Brain (organoid and tissue), 16 donors: ENCODE measurements at places on chromosomes 5 and 9.

- DNase-seq: no peak
These were observed 61.3 kb downstream of the GLIS3 start for GRCh38 chr9:4238522-4238921.

GRCh38 chr5:54917323-54917722, 68.1 kb downstream of the ESM1 start:
- no peak for DNase-seq

GRCh38 chr9:122151267-122151828, 8.2 kb downstream of the NDUFA8 start:
- no peak for DNase-seq

DNA sequence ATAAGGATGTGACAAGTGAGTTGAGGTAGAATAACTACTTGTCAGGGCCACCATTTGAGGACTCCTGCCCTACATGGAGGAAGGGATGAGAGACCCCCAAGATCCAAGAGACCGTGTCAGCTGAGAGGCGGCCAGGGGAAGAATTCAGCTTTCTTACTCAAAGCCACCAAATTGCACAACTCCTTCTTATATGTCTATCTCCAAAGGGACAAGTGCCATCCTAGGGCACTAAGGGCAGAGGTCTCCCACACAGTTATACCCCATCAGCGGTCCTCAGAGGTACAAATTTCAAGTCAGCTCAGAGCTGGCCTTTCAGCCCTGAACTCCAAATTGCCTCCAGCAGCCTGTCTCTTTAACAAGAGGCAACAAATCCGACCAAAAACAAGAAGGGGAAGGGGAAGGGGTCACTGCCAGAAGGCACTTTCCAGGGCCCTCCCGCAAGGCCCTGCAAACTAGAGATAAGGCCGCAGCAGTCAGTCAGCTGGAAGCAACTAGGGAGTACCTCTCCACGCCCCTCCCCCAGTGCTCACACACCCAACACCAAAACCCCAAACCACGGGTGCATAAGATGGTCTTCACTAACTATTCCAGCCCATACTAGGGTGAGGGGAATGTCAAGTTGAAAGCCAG, 6.1 kb upstream of the STOML2 start:
- no peak for DNase-seq

GRCh38 chr5:35855187-35855586, 1.5 kb upstream of the IL7R start:
- no peak for DNase-seq

DNA sequence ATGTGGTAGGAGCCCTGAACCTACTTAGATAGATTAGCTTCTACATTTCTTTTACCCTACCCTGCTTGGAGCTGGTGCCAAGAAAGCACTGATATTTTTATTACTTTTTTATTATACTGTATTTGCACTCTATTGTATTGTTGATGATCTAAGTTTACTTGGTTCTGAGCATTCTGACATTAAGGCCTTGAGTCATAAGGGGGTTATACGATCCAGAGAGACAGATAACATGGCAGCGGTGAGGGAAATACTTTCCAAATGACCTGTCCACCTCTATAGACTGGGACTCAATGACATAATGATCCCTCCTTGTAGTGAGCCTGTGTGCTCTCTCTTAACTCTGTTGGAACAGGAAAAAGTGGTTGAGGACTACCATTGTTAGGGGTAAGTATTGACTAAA, 176.3 kb downstream of the MAN2A1 start:
- DNase-seq: no peak

GRCh38 chr9:120336753-120337090, 243.2 kb downstream of the CDK5RAP2 start:
- no peak for DNase-seq

DNA sequence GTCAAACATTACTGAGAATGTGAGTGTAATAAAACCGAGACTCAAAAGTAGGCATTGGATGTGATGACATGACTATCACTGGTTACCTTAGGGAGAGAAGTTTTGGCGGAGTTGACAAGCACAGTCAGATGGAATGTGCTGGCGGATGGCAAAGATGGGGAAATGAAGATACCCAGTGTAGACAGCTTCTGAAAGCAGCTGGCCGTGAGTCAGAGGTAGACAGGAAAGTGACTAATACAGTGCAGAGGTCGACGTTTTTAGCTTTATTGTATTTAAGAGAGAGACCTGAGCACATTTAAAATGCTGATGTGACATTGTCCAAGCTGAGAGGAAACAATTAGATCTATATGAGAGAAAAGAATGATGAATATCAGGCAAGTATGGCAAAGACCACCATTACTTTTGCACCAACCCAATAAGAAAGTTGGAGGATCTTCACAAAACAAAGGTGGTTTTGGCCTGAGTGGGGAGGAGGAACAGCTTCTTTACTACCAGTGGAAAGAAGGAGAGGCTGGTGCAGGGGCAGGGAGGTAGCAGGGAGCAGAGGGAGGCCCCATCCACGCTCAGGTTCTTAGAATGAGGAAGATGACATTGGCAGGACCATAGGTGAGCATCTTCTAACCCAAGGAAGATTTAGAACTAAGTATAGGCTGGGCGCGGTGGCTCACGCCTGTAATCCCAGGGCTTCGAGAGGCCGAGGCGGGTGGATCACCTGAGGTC, 36.7 kb upstream of the KCNIP1 start:
- no peak for DNase-seq

- peak; percentile 88 for DNase-seq
These were observed 61.8 kb downstream of the SPATA31C2 start for GRCh38 chr9:88076286-88077070.

DNA sequence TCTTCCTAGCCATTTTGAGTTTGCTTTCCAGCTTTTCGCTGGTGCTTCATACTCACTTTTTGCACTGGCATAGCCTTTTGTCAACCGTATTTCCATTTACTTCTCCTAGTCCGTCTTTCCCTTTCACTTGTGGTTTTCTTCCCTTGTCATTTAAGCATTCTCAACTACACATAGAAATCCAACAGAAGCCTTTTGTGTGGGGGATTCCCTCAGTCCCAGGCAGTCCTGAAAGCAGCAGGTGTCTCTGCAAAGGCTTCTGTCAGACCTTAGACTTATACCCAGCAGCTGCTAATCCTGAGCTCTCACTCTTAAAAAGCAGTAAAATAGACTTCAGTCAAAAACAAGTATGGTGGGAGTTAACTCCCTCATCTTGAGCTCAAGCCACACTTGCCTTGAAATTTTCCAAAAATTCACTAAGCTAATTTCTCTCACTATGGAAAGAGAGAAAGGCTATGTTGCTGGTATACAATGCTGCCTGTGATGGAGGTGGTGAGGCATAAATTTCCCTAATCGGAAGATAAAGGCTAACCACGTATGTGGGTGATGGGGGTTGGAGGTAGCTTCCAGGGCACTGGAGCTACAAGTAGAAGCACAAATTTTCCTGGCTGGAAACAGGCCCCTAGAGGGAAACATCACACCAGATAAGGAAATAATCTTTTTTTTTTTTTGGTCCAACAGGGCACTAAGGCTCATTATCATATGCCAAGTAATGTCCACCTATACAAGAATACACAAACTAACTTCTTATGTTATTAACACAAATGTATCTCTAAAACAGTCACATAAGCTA, 34.8 kb upstream of the IFNK start:
- peak; percentile 35 for DNase-seq

- DNase-seq: no peak
These were observed 68.6 kb downstream of the SH3PXD2B start for GRCh38 chr5:172385707-172386106.

- DNase-seq: no peak
These were observed 92.0 kb downstream of the BASP1 start for GRCh38 chr5:17309462-17309861.

DNA sequence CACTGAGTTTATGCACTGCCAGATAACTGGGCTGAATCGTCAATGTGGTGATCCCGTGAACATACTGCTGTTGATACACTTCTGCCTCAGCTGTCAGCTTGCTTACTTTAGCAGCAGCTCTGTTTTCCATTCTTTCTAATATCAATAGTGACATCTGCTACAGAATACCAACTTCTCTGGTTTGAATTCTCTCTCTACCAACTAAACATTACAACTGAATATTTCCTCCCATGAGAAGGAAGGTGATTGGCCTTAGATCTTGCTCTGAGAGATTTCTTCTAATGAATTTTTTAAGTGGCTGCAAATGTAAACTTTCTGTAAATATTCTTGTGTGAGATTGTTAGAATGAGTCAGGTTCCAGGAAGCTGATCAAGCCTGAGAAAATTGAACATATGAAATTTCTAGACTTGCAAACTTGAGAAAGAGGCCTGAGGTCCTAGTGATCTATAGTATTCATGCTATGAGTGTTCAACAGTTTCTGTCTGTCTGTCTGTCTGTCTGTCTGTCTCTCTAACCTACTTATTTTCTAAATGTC, 205.5 kb upstream of the CDKN2B start:
- DNase-seq: no peak

GRCh38 chr5:125390326-125390725, 643.9 kb upstream of the ZNF608 start:
- no peak for DNase-seq

DNA sequence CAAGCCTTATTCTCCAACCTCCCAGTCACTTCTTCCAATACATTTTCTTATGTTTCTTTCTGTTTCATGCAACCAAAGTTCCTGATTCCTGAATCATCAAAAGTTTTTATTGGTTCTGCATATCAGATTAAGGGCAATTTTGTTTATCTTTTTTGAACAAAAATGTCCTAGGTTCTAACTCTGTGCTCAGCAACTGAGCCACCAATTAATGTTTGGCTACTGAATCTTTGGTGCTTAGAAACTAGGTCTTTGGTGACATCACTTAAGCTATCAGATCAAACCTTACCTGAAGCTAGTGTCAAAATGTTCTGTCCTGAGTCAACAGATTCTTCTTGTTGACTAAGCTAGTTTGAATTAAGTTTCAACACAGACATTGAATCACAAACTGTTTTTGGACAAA, 56.1 kb downstream of the FGF18 start:
- no peak for DNase-seq

- peak; percentile 37 for DNase-seq
These were observed 34.5 kb upstream of the GLIS3 start for GRCh38 chr9:4334410-4334813.

GRCh38 chr5:171975877-171976667, 30.4 kb downstream of the FBXW11 start:
- DNase-seq: peak; percentile 37

DNA sequence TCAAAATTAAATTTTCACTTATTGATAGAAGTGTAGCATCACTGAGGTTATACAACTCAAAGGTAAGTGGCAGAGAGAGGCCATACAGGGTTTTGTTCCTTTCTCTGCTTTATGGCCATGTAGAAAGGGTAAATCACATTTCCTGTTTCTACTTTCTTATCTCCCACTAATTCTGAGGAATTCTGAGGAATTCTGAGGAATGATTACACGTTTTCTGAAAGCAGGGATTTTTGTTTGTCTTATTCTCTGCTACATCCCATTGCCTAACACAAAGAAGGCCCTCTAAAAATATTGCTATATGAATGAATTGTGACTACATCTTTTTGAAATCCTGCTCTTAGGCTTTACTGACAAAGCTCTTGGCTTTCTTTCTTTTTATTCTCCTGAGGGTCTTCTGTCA, 516.9 kb upstream of the ZNF608 start:
- no peak for DNase-seq

GRCh38 chr5:56501781-56502557, 268.8 kb upstream of the ANKRD55 start:
- DNase-seq: no peak

DNA sequence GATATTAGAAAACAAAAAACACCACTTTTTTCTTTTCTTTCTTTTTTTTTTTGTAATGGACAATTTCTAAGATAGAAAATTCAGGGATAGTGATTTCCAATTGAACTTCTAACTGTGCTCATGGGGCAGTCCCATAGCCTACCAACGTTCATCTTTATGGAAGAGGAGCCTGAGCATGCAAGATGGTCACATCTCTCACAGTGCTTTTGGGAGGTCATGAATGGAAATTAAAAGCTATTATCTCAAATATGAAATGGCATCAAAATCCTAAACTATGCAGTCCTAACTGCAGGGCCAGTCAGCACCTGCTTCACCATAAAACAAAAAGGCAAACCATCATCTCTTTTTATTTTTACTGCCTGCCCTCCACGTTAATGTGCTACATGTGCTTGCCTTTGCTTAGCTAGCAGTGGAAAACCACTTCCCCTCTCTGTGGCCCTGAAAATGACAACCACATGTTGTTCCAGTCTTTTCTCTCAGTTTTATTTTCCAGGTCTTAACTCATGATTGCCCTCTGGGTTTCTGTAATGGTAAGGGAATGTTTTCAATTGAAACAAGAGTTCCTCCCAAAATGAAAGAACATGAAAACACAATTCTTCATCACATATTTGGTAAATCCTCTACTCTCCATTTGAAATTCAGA, 16.7 kb downstream of the IFNB1 start:
- DNase-seq: no peak

DNA sequence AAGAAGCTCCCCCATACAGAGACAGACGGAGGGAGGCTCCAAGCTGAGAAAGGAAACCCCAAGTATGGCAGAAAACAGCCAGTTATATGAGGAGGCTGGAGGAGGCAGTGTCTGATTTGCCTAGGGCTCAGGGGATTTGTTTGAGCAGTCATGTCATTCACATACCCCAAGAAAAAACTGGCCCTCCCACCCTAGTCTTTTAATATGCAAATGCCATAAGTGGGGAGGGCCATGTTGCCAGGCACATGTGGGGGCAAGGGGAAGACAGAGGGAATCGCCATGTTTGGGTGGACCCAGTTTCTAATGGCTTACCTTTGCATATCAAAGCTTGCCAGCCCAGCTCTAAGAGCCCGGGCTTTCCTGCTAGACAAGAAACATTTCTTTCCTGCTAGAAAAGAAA, 1163.8 kb downstream of the TAF11L14 start:
- DNase-seq: no peak

GRCh38 chr5:138949988-138950387, 74.9 kb upstream of the LRRTM2 start:
- no peak for DNase-seq

GRCh38 chr5:16135506-16135905, 44.1 kb downstream of the MARCHF11 start:
- DNase-seq: no peak

DNA sequence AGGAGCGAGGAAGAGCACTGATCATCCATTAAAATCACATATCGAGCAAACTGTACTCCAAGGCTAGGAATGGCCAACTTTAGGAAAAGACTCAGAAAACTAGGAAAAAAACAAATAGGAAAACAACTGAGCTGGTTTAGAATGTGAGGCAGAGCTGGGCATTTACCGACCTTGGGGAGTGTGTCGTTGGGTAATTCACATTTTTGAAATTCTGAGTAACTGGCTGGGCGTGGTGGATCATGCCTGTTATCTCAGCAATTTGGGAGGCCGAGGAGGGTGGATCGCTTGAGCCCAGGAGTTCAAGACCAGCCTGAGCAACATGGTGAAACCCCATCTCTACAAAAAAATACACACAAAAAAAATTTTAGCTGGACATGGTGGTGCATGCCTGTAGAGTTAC, 70.1 kb downstream of the ZFAND5 start:
- DNase-seq: no peak
